Stimulated activated CD8-positive, alpha-beta memory T cell treated with anti-CD3 and anti-CD28 coated beads, Interleukin-7, amount 100 ng/mL, for 4 hours (primary cell): ENCODE measurements at places on chromosomes 1 and 21.

GRCh38 chr1:67766141-67766978 lies 66.9 kb downstream of the GNG12 start:
- no peak for DNase-seq

DNA sequence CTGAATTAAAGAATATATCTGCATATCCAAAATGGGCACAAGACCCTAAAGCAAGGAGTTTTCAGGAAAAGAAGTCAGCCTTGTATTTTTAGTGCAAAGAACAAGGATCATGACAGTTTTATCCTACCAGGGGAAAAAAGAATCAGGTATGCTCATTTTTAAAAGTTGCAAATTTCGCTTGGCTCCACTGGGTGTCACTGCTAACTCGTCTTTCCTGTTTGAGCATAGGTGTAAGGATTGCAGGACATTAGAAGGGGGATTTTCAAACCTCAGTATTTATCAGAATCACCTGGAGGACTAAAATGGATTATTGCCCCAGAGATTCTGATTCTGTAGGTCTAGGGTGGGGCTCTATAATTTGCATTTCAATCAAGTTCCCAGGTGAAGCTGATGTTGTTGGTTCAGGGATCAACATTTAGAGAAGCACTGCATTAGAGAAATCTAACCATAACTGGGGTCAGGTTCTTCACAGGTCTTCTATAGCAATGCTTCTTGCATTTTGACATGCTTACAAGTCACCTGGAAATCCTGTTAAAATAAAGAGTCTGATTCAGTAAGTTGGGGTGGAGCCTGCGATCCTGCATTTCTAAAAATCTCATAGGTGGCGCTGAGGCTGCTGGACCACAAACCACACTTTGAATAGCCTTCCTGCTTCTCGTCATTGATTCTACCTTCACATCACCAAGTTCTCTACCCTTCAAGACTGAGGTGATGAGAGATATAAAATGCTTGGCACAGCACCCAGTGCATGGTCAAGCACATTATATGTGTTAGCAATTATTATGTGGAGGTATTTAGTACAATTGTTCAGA lies 39.6 kb downstream of the NUF2 start:
- DNase-seq, result no peak

DNA sequence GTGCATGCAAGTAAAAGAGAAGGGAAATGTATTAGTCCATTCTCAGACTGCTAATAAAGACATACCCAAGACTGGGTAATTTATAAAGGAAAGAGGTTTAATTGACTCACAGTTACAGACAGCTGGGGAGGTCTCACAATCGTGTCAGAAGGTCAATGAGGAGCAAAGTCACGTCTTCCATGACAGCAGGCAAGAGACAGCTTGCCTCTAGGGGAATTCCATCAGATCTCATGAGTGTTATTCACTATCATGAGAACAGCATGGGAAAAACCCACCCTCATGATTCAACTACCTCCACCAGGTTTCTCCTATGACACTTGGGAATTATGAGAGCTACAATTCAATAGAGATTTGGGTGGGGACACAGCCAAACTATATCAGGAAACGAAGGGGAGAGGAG lies 8.1 kb downstream of the KRTAP21-3 start:
- no peak for DNase-seq

GRCh38 chr1:109373126-109373525 lies 24.6 kb downstream of the SORT1 start:
- DNase-seq, result no peak

DNA sequence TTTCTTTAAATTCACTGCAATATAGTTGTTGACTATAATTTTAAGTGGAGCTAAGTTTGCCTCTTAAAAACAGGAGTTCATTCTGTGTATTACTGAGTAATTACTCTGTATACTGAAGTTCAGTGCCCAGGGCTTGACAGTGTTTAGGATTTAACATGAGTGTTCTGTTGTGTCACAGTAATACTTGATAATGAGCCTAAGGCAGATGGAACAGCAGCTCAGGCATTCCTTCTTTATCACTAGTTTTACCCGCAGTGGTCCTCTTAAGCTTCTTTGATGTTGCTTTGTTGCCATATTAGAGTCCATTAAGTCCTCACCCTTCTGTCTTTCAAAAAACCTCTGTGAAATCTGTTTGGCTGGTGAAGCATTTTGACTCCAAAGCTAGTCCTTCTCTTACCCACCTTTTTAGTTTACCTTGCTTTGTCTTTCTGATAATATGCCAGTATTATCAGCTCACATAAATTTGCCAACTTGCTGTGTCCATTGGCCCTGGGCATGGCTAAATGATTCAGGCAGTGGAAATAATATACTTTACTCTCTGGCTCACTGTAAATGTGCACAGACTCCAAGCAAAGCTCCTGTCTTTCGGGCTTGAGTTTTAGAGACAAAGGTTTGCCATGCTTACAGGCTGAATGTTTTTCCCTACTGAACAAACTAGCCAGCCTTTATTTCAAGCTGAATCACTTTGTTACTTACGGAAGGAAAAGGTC lies 17.7 kb downstream of the HIPK1 start:
- DNase-seq, result no peak

GRCh38 chr1:203888807-203889251 lies 27.4 kb downstream of the SNRPE start:
- DNase-seq, result no peak

DNA sequence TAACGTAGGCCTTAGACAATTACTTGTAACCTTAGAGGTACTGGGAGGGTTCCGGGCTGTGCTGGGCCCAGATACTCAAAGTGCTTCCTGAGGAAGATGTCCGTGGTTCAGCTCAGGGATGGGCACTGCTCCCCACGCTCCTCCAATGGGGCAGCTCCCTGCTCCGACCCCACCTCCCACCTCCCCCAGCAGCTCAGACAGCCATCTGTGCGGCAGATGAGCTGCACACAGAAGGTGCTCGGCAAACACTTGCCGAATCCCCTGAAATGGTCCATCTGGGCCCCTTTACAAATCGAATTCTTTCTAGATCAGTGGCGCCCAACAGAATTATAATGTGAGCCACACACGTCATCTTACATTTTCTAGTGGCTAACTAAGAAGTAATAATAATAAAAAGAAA lies 242.4 kb upstream of the RAB4A start:
- DNase-seq, result no peak

- DNase-seq, result no peak
Measured at GRCh38 chr1:70966018-70966638, 81.5 kb downstream of the PTGER3 start.

- DNase-seq, result no peak
Measured at GRCh38 chr1:56758794-56759193, 60.4 kb downstream of the FYB2 start.

GRCh38 chr1:184469396-184469795 lies 82.6 kb downstream of the C1orf21 start:
- no peak for DNase-seq

DNA sequence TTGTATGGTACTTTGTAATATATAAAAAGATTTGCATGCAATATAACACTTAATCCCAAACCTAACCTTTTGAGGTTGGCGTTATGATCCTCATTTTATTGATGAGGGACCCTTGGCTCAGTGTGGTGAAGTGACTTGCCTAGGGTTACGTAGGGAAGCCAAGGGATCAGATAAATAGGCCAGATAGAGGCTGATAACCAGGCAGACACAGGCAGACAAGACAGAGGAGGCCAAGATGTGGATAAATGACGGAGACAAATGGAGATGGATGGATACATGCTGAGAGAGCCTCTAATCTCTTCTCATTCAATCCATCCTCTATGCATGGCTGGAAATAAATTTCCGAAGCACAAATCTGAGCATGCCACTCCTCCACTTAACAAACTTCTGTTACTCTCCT lies 136.9 kb upstream of the SPATA6 start:
- no peak for DNase-seq

DNA sequence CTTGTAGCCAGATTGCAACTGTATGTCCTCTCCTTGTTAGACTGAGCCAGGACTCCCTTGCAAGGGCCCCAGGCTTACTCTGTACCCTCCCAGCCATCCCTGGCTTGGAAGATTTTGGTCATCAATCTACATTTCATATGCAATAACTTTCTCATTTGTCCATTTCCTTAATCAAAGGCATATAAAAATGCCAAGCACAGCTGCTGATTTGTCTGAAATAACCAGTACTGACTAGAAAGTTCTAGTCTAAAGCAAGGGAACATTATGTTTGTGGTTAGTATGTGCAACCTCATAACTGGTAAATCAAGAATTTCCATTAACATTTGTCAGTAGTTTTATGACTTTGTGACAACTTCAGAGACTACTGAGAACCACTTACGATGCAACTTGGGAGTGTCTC lies 370.2 kb downstream of the ST6GALNAC3 start:
- no peak for DNase-seq

GRCh38 chr1:100073531-100073930 lies 59.2 kb downstream of the SASS6 start:
- DNase-seq, result no peak

- no peak for DNase-seq
Measured at GRCh38 chr1:232956081-232956480, 5.7 kb downstream of the NTPCR start.

GRCh38 chr1:241639623-241640148 lies 483 bp downstream of the CHML start:
- peak; percentile 21 for DNase-seq

GRCh38 chr1:85465099-85465785 lies at the start of gene DDAH1:
Gene DDAH1, minus strand, starts transcription at chr1:85465159. Its CDS starts 114 bp downstream, at chr1:85465045.
- no peak for DNase-seq

- DNase-seq, result no peak
Measured at GRCh38 chr1:150477733-150478132, 9.5 kb upstream of the TARS2 start.

DNA sequence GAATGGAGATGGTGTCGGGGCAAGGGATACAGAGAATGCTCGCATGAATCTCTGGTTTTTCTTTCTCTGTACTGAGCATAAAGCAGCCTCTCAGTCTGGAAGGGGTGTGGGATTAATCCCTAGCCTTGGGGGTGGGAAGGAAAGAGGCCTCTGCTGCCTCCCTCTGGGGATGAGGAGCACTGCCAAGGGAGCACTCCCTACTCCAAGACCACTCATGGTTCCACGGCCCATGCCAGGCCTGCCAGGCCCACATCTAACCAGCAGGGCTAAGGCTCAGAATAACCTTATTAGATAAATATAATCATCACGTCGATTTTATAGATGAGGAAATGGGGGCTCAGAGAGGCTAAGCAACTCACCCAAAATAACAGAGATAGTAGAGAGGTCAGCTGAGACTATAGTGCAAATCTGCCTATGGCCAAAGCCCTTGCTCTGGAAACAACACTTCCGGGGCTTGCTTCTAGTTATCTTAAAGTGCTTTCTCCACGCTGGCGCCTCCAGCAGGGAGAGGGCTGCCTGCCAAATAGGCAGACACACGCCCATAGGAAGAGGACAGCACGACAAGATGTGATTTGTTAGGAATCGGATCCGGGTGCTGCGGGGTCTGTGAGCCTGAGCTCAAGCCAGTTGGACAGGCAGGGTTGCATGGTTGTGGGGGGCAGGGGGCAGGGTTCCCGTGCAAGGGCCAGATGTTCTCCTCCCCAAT lies 522 bp downstream of the TEX35 start:
- DNase-seq, result no peak

DNA sequence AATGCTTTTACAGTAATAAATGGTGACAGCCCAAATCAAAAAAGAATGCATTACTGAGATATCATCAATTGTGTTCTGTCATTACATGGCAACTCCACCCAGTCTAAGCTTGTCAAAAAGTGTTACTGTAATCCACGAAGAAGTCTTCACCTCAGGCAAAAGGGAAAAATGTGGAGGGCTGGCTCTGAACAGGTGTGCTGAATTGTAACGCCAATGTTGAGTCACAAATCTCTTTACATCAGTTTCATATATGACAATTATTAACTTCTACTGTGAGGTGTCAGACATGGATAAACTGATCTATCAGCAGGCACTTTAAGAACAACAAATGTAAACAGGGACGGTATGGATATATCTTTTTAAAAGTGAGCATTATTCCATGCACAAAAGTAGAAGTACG lies 98.5 kb upstream of the DMRTA2 start:
- DNase-seq, result no peak

- DNase-seq, result no peak
Measured at GRCh38 chr1:64960731-64961130, 5.6 kb downstream of the JAK1 start.

DNA sequence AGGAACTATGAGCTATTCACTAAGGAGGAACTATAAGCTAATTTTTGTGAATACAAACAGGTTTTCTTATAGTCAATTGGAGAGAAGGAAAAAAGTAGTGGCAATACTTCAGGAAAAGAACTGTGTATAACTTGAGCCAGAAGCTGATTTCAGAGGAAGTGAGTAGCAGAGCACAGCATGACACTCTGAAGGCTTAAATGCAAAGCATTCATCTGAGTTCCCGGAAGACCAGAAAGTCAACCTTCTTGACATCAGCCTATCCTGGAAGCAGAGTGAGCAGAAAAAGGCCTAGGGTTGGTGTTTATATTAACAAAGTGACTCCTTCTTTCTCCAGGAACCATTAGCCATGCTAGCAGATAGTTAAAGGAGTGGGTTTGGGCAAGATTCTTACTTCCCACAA lies 545.2 kb downstream of the MRPL39 start:
- DNase-seq, result no peak

GRCh38 chr1:119115311-119115710 lies 25.1 kb downstream of the WARS2 start:
- no peak for DNase-seq

DNA sequence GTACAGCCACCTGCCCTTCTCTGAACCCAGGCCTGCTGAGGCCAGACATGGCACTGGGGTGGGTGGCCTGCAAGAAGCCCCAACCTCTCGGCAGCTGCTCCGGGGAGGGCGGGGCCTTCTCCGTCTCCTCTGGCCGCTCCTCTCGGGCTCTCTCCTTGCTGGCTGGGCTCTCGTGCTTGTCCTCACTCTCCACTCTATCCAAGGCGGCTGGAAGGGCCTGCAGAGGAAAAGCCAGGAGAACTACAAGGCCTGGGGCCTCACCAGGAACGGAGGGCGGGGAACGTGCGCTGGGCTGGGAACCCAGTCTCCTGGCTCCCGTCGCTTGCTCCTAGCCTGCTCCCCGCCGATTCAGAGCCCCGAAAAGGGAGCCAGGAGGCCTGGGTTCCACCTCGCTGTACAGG lies 59.1 kb downstream of the CHD5 start:
- no peak for DNase-seq

DNA sequence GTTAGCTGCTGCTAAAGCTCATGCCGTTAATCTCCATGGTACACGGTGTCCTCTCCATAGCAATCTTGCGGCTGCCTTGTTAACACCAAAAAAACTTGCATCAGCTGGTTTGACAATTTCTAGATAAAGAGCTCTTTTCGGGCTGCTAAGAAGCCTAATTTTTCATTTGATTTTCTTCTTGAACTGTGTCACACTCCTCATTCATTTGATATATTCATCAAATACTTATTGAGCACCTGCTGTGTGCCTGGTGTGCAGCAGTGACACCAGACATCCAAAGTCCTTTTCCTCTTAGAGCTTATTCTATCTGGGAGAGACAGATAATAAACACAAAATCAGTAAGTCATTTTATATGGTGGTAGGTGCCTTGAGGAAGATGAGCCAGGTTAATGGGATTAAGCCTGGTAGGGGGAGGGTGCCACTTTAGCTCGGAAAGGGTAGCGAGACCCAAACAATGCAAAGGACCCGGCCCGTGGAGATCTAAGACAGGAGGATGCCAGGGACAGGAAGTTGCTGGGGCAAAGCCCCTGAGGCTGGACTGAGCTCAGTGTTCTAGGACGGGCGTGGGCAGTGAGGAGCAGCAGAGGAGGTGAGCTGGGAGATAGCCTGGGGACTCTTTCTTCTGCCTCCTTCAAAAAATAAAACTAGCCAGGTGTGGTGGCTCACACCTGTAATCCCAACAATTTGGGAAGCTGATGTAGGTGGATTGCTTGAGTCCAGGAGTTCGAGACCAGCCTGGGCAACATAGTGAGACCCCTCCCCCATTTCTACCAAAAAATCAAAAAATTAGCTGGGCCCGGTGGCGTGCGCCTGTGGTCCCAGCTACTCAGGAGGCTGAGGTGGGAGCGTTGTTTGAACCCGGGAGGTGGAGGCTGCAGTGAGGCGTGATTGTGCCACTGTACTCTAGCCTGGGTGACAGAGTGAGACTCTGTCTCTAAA lies 50.7 kb upstream of the LGALS8 start:
- no peak for DNase-seq
